ENCODE measurements at places on chromosomes 11 and 22.

DNA sequence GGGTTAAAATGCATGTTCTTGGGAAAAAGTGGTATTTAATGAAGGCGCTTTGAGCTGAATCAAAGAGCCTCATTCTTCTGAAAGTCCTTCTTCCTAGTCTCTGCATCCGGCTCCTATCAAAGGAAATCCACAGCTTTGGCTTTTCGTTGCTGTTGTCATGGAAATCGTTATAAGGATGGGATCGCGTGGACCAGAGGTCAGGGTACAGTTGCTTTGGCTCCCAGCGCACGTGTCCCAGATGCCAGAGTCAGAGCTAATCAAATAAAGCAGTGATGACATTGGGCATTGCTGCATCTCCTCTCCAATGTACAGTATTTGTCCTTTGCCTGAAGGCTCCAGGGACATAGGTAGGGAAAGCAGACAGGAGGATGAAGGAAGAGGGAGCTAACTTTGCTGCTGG is 181.9 kb downstream of the MYO18B start:
- no peak for DNase-seq

GRCh38 chr22:50252082-50253045 is 1.3 kb upstream of the HDAC10 start:
- peak; percentile 75 for DNase-seq

DNA sequence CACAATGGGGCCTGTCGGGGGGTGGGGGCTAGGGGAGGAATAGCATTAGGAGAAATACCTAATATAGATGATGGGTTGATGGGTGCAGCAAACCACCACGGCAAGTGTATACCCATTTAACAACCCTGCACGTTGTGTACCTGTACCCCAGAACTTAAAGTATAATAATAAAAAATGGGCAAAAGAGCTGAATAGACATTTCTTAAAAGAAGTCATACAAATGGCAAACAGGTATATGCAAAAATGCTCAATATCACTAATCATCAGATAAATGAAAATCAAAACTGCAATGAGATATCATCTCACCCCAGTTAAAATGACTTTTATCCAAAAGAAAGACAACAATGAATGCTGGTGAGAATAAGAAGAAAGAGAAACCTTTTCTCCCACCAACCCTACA is 363.7 kb upstream of the MPPED2 start:
- no peak for DNase-seq

GRCh38 chr11:91673705-91674104 is 550.9 kb upstream of the FAT3 start:
- DNase-seq, result no peak

GRCh38 chr11:26896719-26897118 is 97.2 kb upstream of the FIBIN start:
- no peak for DNase-seq

DNA sequence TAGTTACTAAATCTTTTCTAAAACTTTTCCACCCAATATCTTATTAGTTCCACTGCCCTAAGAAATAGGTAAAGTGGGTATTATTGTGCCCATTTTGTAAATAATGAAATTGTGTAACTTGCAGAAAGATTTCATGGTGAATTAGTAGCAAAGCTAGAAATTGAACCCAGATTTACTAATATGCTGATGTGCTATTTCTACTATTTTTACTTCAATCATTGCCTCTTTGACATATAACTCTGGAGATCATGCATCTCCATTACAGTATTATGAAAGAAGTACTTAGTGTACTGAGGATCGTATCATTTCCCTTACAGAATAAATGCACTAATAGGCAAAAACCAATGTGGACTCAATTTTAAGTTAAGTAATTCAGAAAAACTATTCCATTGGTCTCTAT is 119.0 kb downstream of the CSTPP1 start:
- no peak for DNase-seq

DNA sequence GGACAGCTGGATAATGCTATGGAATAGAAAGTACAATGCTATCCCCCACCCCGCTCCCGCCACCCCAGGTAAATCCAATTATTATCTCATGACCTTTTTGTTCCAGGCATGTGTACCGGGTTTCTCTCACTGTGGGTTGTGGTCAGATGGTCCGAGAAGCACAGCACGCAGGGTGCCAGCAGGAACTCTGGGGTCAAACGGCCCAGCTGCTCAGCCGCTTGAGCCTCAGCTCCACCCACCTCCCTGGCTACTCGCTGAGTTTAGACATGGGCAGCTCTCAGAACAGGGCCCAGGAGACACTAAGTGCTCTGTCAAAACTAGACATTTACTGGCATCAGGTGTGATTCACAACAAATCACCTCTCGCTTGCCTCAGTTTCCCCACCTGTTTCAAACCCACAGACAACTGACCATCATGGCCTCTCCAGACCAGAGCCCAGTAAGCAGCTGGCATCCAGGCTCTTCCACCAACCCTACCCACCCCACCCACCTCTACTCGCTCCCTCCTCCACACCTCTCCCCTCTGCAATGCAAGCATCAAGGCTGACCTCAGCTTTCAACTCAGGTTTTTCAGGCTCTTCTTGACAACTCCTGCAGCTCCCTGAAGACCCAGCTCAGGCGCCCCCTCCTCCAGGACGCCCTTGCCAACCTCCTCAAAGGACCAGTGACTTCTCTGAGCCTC is 13.0 kb upstream of the MFNG start:
- DNase-seq, result no peak

GRCh38 chr11:8005556-8005955 is 18.4 kb downstream of the EIF3F start:
- no peak for DNase-seq

DNA sequence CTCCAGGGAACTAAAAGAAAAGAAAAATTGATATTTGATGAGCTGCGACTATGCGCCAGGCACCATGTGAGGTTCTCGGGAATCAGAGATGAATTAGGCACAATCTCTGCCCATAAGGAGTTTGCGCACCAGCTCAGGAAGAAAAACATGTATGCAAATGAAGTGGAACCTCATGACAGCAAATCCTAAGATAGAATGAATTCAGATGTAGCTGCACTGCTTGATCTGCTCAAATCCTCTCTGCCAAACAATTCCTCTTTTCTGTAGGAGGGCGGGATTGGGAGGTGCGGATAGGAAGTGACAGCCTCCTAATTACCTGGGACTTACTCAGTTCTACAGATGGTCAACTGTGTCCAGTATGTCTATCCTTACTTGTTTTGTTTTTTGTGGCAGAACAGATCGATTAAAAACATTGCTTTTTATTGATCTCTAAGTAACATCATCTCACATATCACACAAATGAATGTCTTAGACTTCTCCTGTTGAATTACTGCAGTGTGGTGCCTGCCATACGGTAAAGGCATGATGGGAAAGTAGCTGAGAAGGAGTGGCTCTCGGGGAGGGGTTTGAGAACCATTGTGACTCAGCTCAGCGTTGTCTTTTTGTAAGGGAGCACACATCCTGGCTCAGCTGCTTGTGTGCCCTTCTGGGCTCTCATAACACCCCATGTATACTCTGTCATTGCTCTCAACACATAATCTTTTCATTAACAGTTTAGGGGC is 13.9 kb downstream of the CRTAM start:
- no peak for DNase-seq

DNA sequence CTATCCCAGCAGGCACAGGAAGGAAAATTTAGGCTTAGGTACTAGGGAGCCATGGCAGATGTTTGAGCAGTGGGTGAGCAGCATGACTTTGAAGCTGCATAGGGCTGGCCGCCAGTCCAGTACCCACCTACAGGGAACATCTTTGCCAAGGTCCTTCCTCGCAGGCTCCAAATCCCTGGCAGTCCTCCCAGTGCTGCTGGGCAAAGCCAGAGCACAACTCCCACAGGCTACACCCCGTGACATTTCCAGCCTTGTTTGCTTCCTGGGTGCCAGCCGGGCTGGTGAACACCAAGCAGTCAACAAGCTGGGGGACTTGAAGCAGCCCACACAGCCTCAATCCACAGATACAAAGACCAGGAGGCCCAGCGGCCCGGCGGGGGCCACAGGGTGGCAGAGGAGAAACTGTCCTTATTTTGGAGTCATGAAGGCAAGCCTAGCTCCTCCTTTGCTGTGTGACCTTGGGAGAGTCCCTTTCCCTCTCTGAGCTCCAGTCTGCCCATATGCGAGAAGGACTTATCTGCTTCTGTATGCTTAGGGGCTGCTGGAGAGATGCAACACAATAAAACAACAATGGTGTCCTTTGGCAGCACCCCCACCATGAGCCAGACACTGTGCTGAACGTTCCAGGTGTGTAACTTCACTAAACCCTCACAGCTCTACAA is 28.0 kb downstream of the TPST2 start:
- no peak for DNase-seq

DNA sequence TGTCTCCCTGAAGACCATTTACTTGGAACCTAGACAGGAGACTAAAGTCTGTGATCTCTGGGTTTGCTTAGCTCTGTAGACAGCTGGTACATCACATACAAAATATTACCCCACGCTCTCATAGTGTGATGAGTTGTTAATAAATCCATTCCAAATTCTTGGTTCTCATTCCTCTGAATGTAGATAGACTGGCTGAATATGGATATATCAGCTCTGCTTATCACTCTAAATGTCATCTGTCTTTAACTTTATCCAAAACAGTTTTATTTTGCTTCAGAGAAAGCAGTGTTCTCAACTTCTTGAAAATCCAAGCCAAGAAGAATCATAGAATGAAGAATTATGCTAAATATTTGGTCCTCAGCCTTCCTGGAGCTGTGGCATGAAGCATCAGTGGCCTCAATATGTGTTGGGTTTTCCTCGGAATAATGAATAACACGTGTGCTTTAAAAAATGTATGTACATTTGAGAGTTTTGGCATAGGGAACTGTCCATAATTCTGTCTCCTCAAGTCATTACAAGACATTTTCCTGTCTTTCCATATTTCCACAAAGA is 10.5 kb upstream of the LDLRAD3 start:
- peak; percentile 77 for DNase-seq

GRCh38 chr11:30025396-30026139 is 8.7 kb upstream of the KCNA4 start:
- no peak for DNase-seq

DNA sequence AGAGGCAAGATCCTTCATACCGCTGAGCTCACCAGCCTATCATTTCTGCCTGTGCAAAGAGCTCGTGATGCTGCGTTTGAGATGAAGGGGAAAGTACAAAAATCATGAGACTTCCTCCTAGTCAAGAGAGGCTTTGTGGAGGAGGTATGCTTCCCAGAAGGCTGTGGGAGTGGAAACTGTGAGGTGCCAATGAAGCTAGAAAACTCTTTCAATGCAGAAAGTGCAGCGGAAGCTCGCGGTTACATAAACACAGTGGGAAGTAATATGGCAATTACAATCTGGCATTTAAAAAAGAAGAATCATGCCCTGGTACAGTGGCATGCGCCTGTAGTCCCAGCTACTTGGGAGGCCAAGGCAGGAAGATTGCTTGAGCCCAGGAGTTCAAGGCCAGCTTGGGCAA is 134.8 kb downstream of the EHF start:
- DNase-seq, result no peak

DNA sequence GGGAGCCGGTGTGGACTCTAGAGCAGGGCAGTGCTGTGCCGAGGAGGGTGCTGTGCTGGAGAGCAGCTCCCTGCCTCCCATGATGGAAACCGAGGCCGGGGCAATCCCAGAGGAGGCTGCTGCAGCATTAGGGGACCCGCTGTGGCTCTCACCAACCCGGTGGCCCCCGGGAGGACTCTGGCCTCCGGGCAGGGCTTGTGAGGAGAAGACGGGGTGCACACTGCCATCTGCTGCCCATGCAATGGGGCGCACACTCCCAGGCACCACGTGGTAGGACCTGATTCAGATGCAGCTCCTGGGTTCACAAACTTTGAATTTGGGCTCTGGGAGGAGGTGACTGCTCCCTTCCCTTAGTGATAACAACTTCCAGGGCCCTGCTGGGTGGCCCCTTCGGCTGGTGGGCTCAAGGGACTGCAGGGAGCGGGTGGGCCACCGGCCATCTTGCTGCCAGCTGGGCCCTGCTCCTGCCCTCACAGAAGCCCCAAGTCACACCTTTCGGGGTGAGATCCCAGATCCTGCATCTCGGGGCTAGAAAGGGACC is 93.8 kb upstream of the FGF3 start:
- DNase-seq, result no peak

- no peak for DNase-seq
Measured at GRCh38 chr11:132142554-132142953, 772.1 kb downstream of the NTM start.

- DNase-seq, result no peak
Measured at GRCh38 chr22:23395530-23396361, 184.3 kb downstream of the IGLL1 start.

DNA sequence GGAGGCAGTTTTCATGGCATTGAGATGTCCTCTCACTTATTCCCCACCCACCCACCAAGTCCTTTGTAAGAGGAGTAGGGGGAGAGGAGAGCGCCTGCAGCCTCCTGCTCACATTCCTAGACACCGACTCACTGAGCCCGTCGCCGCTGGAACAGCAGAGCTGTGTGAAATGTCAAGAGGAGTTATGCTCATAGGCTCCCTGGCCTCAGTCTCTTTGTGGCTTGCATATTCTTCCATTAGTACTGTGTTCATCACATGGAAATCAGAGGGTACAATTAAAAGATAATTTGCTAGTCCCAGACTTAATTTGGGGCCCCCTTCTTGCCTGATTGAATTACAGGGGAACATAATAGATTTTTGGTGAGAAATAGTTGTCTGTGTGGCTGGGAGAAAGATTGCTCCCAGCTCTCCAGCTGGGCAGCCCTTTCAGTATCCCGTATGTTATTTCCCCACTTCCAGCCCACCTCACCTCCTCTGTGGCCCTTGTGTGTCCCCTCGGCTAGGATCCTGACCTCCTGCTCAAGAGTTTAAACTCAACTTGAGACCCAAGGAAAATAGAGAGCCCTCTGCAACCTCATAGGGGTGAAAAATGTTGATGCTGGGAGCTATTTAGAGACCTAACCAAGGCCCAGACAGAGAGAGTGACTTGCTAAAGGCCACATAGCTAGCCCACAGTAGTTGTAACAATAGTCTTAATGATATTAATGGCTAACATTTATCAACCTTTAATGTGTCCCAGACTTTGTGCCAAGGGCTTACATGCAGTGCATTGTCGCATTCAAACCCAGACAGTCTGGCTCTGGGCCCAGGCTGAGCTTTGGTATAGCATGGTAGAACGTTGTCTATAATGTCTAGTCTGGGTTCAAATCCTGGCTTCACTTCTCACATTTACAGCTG is 32.2 kb downstream of the LIMK2 start:
- peak; percentile 86 for DNase-seq

- peak; percentile 55 for DNase-seq
Measured at GRCh38 chr22:30277547-30278344, 11.1 kb upstream of the OSM start.

DNA sequence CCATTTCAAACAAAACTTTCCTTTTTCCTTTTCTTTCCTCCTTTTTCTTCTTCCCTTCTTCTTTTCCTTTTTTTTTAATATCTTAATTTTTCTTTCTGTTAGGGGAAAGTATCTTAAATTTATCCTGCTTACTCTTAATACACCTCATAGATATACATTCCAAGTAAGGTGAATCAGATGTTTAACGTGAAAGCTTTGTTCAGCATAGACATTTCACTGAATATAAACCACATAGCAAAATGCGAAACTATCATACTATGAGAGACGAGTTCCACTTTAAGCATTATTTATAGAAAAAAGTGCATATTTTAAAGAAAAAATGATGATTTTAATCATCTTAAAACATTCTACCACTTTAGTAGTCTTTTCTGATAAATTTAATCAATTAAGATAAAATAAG is 137.8 kb upstream of the MTMR2 start:
- no peak for DNase-seq

- DNase-seq, result no peak
Measured at GRCh38 chr22:32494971-32495370, 20.4 kb downstream of the FBXO7 start.

Data from muscle of back (tissue), 13 donors.